ENCODE measurements at places on chromosomes 3 and 15. TPM values are rescaled to one million over a fixed set of nuclear protein-coding genes. Genes with fewer than 3 reads are reported as not detected.
A peak's percentile ranks its signal among the peaks of the same experiment; 100 is the strongest.

GRCh38 chr3:128504963-128505730 lies 12.1 kb upstream of the GATA2 start:
- H3K4me1 ChIP-seq, result no peaks in the 10 kb centered on the region
- no peaks in the 10 kb centered on the region for H3K27me3 ChIP-seq
- no peak overlapping the region for H3K4me3 ChIP-seq
- no peaks in the 10 kb centered on the region for H3K36me3 ChIP-seq
- no peak for DNase-seq

DNA sequence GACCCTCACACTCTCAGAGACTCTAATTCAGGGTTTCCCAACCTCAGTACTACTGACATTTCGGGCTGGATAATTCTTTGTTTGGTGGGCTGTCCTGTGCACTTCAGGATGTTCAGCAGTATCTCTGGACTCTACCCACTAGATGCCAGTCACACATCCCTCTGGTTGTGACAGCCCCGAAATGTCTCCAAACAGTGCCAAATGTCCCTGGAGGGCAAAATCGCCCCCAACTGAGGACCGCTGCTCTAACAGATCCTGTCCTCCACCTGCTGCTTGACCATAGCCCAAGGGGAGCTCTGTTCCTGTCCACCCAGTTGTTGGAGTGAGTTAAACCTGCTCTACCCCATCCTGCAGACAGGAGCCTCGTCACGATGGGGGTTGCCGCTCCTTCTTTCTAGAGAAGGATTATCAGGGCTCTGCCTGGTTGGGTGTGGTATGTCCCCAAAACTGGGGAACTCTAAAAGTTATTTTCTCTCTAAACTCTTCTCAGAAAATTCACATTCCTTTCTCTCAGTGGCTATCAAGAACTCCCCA lies 85.6 kb upstream of the PSMD6 start:
- H3K27ac ChIP-seq, result no peak overlapping the region
- H3K27me3 ChIP-seq, result no peaks in the 10 kb centered on the region
- H3K36me3 ChIP-seq, result no peaks in the 10 kb centered on the region
- DNase-seq, result no peak

DNA sequence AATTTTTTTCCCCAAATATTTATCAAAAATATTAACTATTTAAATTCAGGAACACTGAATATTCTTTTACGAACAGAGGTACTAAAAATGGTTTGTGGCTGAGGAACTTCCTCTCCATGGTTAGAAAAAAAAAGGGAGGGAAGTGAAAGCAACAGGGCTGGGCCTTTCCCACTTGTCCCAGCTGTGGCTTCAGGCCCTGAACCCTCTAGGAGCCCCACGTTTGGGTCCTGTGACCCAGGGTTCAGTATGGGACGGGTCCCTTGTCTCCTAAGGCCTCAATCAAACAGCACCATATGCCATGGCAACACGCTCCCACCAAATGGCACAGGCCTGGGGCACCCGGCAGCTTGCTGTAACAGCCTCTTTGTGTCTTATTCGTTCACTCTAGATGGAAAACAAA lies 32.4 kb downstream of the POC1A start:
- H3K36me3 ChIP-seq, result no peaks in the 10 kb centered on the region
- DNase-seq, result no peak
- no peaks in the 10 kb centered on the region for H3K27me3 ChIP-seq
- H3K4me1 ChIP-seq, result no peaks in the 10 kb centered on the region
- no peak overlapping the region for H3K4me3 ChIP-seq

DNA sequence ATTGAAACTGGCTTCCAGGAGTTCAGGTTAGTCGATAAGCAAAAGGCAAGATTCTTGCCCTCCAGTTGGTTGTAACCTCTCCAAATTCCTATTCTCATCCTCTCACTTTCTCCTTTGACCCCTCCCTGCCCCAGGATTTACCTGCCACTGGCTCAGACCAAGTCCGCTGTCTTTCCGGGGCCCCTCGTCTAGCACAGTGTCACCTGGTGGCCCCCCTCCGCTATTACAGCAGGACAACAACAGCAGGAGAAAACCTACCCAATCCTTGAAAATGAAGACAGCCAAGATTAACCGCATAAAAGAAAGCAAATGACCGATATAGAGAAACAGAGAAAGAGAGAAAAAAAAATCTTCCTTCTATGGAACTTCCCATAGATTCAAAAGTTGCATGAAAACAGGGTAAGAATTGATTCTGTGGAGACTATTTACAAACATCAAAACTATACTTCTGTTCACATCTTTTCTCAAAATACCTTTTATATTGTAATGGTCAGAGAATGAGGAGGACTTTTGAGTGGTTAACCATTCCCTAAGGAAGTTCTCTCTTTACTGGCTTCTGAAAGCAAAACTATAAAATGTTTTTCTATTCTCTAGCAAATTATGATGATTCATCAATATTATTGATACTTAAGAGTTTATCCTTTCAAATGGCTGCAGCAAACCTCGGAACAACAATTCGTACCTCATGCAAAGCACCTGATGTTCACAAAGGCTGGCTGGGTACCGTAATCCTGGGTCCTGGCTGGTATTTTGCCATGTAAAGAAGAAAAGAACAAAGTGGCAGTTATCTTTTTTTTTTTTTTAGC lies 10.0 kb upstream of the ST8SIA2 start:
- H3K36me3 ChIP-seq, result no peaks in the 10 kb centered on the region
- H3K4me3 ChIP-seq, result no peak overlapping the region
- H3K27ac ChIP-seq, result no peak overlapping the region
- peak; percentile 19 for DNase-seq

- DNase-seq, result no peak
- no peaks in the 10 kb centered on the region for H3K4me1 ChIP-seq
- H3K36me3 ChIP-seq, result no peaks in the 10 kb centered on the region
- H3K27me3 ChIP-seq, result no peaks in the 10 kb centered on the region
Observed at GRCh38 chr3:106114220-106114619, 245.4 kb upstream of the CBLB start.

- no peak overlapping the region for H3K27ac ChIP-seq
- DNase-seq, result no peak
- no peaks in the 10 kb centered on the region for H3K36me3 ChIP-seq
- peaks cover 21% of the 10 kb centered on the region for H3K4me1 ChIP-seq
- no peak overlapping the region for H3K4me3 ChIP-seq
Observed at GRCh38 chr3:139473155-139473771, 3.1 kb downstream of the RBP2 start.

DNA sequence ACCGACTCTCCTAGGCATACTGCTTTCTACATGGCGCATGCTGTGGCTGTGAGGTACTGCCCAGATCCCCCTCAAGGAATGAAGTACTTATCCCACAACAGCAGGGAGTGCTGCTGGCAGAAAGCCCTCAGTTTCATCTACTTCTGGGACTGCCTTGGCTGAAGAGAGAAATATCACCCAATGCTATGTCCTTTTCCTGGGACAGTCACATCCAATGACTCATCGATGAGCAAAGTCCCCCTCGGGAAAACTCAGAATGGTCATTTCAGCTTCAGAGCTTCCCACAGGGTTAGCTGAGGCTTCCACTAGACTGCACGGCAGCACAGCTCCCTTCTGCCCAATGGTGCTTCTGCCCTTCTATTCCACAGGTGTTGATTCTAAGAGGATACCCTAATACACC lies 3.6 kb upstream of the NMD3 start:
- no peak for DNase-seq
- no peak overlapping the region for H3K27ac ChIP-seq
- no peak overlapping the region for H3K4me3 ChIP-seq
- peaks cover 9% of the 10 kb centered on the region for H3K4me1 ChIP-seq
- H3K36me3 ChIP-seq, result no peaks in the 10 kb centered on the region

GRCh38 chr15:57922776-57923175 lies 142.7 kb downstream of the ALDH1A2 start:
- peak overlapping the region; percentile 91 for H3K27ac ChIP-seq
- peaks cover 26% of the 10 kb centered on the region for H3K4me1 ChIP-seq
- no peak overlapping the region for H3K4me3 ChIP-seq
- DNase-seq, result peak; percentile 85
- H3K36me3 ChIP-seq, result no peaks in the 10 kb centered on the region
- no peaks in the 10 kb centered on the region for H3K27me3 ChIP-seq

GRCh38 chr3:127276396-127276795 lies 11.4 kb downstream of the PRR20G start:
- no peaks in the 10 kb centered on the region for H3K4me1 ChIP-seq
- H3K27me3 ChIP-seq, result no peaks in the 10 kb centered on the region
- H3K27ac ChIP-seq, result no peak overlapping the region
- H3K36me3 ChIP-seq, result no peaks in the 10 kb centered on the region

- H3K4me1 ChIP-seq, result no peaks in the 10 kb centered on the region
- H3K4me3 ChIP-seq, result no peak overlapping the region
- DNase-seq, result no peak
- no peaks in the 10 kb centered on the region for H3K27me3 ChIP-seq
Observed at GRCh38 chr15:73352082-73352481, 16.7 kb downstream of the HCN4 start.

GRCh38 chr15:44300572-44300971 lies 12.1 kb downstream of the GOLM2 start:
- H3K36me3 ChIP-seq, result no peaks in the 10 kb centered on the region
- H3K4me3 ChIP-seq, result no peak overlapping the region
- H3K27ac ChIP-seq, result no peak overlapping the region
- peaks cover 28% of the 10 kb centered on the region for H3K4me1 ChIP-seq
- H3K27me3 ChIP-seq, result no peaks in the 10 kb centered on the region
- DNase-seq, result no peak

DNA sequence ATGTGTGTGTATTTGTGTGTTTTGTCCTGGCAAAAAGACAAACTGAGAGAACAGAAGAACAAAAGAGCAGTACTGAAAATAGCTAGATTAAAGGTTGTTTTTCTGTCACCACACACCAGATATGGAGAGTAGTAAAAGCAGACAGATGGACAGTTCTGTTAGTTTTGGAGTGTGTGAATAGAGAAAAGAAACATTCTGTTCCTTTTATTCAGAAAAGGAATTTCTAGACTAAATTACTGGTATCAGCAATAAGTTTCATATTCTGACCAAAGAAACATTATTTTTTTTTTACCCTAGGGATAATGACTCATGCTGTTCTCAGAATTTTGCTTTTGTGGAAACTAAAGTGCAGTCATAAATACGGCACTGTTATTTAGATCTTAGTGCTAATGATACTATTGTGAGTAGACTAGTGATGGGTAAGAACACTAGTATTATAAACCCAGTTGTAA lies 32.9 kb downstream of the PIK3CA start:
- H3K27ac ChIP-seq, result peak overlapping the region; percentile 46
- DNase-seq, result no peak
- no peaks in the 10 kb centered on the region for H3K27me3 ChIP-seq
- H3K4me1 ChIP-seq, result peaks cover 53% of the 10 kb centered on the region

DNA sequence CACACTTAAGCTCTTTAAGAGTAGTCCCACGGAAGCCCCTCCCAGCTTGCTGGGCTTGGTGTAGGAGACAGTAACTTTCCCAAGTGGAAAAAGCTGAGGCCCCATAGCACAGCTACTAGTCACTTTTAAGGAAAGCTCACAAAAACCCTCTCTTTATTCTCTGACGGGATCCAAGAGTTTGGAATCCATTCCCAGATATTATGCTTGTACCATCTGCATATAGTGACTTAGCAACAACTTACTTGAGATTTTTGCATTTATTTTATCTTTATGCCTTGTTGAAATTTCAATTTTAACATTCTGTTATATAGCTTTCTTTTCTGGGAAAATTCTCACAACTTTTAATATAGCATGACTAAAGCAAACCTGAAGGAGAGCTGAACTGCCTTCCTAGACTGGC lies 19.5 kb downstream of the GPR15 start:
- DNase-seq, result no peak
- no peaks in the 10 kb centered on the region for H3K4me1 ChIP-seq
- H3K27me3 ChIP-seq, result no peaks in the 10 kb centered on the region
- H3K36me3 ChIP-seq, result no peaks in the 10 kb centered on the region

- H3K27me3 ChIP-seq, result no peaks in the 10 kb centered on the region
- H3K27ac ChIP-seq, result no peak overlapping the region
- no peaks in the 10 kb centered on the region for H3K36me3 ChIP-seq
- H3K4me1 ChIP-seq, result no peaks in the 10 kb centered on the region
- DNase-seq, result no peak
Observed at GRCh38 chr3:150022381-150023238, 51.9 kb upstream of the PFN2 start.

GRCh38 chr15:98178861-98179260 lies 218.4 kb downstream of the ARRDC4 start:
- no peak overlapping the region for H3K27ac ChIP-seq
- H3K4me1 ChIP-seq, result no peaks in the 10 kb centered on the region
- H3K27me3 ChIP-seq, result no peaks in the 10 kb centered on the region
- H3K4me3 ChIP-seq, result no peak overlapping the region
- no peaks in the 10 kb centered on the region for H3K36me3 ChIP-seq
- no peak for DNase-seq

GRCh38 chr3:127940116-127940515 lies 25.1 kb downstream of the KBTBD12 start:
- no peaks in the 10 kb centered on the region for H3K27me3 ChIP-seq
- H3K4me1 ChIP-seq, result no peaks in the 10 kb centered on the region
- H3K36me3 ChIP-seq, result no peaks in the 10 kb centered on the region

- H3K4me1 ChIP-seq, result no peaks in the 10 kb centered on the region
- no peak overlapping the region for H3K4me3 ChIP-seq
- H3K27me3 ChIP-seq, result no peaks in the 10 kb centered on the region
- DNase-seq, result no peak
Observed at GRCh38 chr15:28907338-28907960, 21.7 kb downstream of the APBA2 start.

GRCh38 chr3:186644683-186645082 lies 4.5 kb downstream of the FETUB start:
- H3K27ac ChIP-seq, result no peak overlapping the region
- H3K4me1 ChIP-seq, result peaks cover 4% of the 10 kb centered on the region
- H3K27me3 ChIP-seq, result no peaks in the 10 kb centered on the region
- DNase-seq, result no peak
- no peak overlapping the region for H3K4me3 ChIP-seq
- H3K36me3 ChIP-seq, result no peaks in the 10 kb centered on the region

DNA sequence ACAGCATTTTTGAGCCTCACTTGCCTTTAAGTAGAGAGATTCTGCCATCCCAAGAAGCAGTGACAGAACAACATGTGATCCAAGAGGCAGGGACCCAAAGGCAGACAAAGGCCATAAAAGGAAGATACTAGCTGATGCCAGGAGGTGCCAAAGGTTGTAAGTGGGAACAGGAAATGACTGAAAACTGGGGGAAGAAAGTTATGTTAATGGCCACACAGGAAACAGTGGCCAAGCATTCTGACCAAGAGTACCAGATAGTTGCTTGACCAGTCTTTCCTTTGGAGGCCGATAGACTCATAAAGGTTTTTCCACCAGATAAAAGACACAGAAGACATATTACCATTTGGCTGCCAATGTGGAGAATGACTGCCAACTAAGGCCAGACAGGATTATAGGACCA lies 274.5 kb upstream of the PEX5L start:
- no peaks in the 10 kb centered on the region for H3K36me3 ChIP-seq
- no peak overlapping the region for H3K4me3 ChIP-seq
- H3K4me1 ChIP-seq, result peaks cover 14% of the 10 kb centered on the region
- H3K27me3 ChIP-seq, result no peaks in the 10 kb centered on the region
- DNase-seq, result no peak

Gene SI
- total RNA-seq, result not detected

Gene ADCY5
- total RNA-seq, result 10.6 TPM

Gene IL5RA
- not detected for total RNA-seq

Gene CLRN1
- not detected for total RNA-seq

Gene GOLGA8G
- not detected for total RNA-seq

Gene TAGLN3
- total RNA-seq, result 0.52 TPM

Gene CIP2A
- 3.6 TPM for total RNA-seq

Gene SNX33
- 19.8 TPM for total RNA-seq
